ENCODE measurements at places on chromosomes 7 and 10.

- DNase-seq, result peak; percentile 79
Observed at GRCh38 chr10:90592638-90593302, 265.1 kb downstream of the HTR7 start.

DNA sequence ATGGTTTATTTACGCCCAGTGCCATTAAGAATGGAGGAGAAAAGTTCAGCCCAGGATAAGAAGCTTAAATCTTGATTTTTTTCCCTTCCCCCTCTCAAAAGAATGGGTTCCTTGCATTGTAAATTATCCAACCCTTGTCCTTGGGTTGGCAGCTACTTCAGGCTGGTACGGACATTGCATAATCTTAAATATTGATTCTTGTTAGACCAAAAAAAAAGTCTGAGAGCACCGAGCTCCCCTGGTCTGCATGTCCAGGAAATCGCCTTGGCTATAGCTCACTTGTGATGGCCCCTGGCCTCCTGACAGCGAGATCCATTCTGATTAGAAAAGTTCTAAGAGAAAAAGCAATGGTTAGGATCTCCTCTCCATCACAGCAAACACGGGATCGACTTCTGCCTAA, 151.7 kb downstream of the EBF3 start:
- DNase-seq, result no peak

DNA sequence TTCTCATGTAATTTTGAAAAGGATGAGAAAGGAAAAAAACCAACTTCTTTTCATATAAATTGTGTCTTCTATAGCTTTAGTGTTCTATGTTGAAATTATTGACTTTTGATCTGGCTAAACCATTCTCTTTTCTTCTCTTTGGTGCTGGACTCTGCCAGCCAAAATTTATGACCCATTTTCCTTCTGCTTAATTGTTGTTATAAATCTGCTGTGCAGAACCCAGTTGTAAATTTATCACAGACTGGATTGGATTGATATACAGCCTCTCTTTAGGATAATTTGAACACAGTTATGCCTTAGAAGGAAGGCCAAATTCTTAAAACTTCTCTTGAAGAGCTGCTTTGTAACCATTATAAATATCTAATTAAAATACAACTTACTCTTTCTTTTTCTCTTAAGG, 93.8 kb downstream of the PARP12 start:
- DNase-seq, result no peak

- no peak for DNase-seq
Observed at GRCh38 chr7:1074593-1075431, 13.1 kb upstream of the GPER1 start.

DNA sequence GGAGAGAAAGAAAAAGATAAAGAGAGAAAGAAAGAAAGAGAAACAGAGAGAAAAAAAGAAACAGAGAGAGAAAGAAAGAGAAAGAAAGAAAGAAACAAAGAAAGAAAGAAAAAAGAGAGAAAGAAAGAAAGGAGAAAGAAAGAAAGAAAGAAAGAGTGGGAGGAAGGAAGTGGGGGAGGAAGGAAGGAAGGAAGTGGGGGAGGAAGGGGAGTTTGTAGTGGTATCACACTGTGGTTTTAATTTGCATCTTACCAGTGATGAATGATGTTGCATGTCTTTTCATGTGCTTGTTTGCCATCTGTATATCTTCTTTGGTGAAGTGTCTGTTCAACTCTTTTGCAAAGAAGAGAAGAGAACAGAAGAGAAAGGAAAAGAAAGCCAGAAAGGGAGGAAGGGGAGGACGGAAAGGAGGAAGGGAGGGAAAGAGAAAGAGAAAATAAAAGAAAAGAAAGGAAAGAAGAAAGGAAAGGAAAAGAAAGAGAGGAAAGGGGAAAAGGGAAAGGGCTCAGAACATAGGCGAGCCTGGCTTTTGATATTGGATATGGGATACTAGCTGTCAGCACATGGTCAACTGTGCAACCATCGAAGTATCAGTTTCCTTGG, 79.2 kb upstream of the FRMD4A start:
- DNase-seq, result no peak

DNA sequence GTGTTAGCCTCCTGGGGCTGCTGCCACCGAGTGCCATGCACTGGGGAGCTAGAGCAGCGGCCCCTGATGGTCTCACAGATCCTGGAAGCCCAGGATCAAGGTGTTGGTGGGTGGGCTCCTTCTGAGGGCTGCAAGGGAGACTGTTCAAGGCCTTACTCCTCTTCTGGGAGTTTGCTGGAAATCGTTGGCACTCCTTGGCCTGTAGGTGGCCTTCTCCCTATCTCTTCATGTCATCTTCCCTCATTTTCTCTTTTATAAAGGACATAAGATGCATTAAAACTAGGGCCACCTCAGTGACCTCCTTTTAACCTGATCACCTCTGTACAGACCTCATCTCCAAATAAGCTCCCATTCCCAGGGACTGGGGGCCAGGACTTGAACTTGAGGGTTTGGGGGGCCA, 27.0 kb upstream of the ZNF862 start:
- no peak for DNase-seq

DNA sequence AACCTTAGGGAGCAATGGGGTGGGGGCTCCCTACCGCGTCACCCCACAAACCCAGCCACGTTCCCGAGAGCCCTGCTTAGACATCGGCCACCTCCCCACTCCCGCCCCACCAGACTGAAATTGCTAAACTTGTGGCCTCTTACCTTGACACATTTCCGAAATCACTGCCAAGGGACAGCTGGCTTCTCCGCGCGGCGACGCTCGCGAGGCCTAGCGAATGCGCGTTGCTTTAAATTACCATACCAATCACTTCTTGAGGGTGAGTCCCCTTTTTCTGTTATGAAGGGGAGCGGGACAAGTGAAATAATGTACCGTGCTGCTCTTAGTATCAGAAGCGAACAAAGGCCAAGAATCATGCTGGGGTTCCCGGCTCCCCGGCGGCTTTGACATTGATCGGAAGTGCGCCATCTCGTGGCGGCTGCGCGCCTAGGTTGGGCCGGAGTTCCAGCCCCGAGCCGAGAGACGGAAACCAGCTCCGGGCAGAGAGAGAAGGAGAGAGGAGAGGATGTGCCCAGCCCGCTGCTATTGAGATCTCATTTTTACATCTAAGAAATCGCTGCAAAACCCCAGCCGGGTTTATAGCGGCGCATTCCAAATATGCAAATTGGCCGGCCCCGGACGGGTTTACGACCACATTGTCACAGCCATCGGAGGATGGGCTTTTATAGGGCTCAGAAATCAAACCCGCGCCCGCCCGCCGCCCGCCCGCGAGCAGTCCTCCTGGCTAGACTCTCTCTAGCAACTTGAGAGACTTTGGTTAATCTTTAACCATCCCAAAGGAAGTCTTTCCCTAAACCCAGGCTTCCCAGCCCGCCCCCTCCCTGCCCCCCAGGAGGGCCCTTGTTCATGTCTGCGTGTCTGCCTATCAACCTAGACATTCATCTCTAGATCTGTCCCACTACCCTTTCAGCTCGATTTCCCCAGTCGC, 5.3 kb downstream of the HOXA11 start:
- DNase-seq, result peak; percentile 94

- no peak for DNase-seq
Observed at GRCh38 chr10:62665771-62666170, 138.7 kb upstream of the ADO start.

DNA sequence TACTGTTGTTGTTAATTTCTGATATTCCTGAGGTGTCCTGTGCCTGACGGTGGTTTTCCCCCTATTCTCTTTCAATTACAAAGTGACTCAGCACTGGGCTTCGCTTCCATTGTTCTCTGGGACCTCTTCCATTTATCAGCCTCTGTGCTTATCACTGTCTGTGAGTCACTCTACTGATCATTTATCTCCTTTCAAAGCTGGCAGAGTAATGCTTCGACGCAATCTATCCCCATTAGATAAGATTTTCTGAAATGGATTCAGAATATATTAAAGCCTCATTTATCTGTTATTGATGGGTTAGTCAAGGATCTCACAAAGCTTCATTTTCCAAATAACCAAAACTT, 679.2 kb downstream of the SDK1 start:
- DNase-seq, result no peak

All from umbilical cord (tissue), 2 donors.